Upper lobe of right lung (tissue), 1 donor: ENCODE measurements at places on chromosomes 1 and 21. TPM values are rescaled to one million over a fixed set of nuclear protein-coding genes. Genes with fewer than 3 reads are reported as not detected.

Gene CELA3B
- not detected for total RNA-seq

Gene ZNF648
- not detected for total RNA-seq

Gene DSCAM
- total RNA-seq = not detected

Gene PRELP
- total RNA-seq = 91.8 TPM

Gene AIRE
- total RNA-seq = not detected

Gene MFAP2
- total RNA-seq = 14.8 TPM

Gene SLC30A10
- total RNA-seq = not detected
